Activated CD8-positive, alpha-beta T cell treated with anti-CD3 and anti-CD28 coated beads for 36 hours (primary cell): ENCODE measurements at places on chromosomes 5 and 9. TPM values are rescaled to one million over a fixed set of nuclear protein-coding genes. Genes with fewer than 3 reads are reported as not detected.

GRCh38 chr9:137455359-137455991, 3.7 kb downstream of the NSMF start:
- DNase-seq, result no peak

GRCh38 chr5:80745490-80745889, 90.7 kb upstream of the DHFR start:
- DNase-seq, result no peak

PAPPA gene
- total RNA-seq, result not detected

DNA sequence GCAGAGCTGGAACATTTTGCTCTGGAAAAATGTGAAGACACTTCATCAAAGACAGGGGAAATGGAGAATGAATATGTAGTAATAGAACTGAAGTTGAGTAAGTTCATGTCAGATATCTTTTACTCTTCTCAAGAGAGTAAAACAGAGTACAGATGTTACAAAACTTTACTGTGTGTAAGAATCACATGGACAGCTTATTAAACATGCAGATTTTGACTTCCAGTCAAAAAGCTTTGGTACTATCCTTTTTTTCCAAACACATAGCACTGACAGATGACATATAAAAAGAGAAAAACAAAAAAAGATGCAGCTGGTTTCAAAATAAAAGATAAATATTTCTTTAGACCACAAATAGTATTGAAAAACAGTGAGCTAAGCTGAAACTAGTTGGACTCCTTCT, 115.4 kb downstream of the FBN2 start:
- DNase-seq, result no peak

FOXD4L3 gene
- total RNA-seq, result 0.14 TPM

DNA sequence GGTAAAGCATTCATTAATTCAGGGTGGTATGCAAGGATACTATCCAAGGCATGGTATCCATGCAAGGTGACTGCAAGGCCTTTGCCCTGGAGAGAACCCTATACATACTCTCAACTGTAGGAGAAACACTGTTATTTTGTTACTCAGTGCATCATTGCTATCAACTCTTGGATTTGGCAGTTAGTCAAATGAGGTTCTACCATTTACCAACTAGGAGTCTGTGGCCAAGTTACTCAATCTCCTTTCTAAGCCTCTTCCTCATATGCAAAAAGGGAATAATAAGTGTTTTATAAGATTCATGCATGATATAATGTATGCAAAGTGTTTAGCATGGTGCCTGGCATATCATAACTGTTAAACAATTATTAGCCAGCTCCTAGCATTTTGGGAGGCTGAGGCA, 4.0 kb downstream of the PCDHGC3 start:
- DNase-seq, result no peak

ARAP3 gene
- total RNA-seq, result 7.2 TPM

GRCh38 chr9:111237447-111237846, 92.6 kb downstream of the OR2K2 start:
- DNase-seq, result no peak

GLRA1 gene
- not detected for total RNA-seq

DNA sequence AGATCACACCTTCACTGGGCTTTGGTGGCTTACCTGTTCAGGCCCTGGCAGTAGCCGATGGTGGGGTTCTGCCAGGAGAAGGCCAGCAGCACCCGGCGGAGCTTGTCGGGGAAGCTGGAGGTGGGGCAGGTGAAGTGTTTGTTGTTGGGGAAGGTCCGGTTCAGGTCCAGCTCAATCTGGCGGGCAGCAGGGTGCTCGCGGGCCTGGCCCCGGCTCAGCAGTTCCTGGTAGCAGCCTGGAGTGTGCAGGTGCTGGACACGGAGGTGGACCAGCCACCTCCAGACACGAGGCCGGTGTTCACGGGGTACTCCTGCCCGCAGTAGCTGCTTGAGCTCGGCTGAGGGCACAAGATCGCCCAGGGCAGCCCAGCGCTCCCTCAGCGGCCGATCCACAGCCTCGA, 16.2 kb upstream of the CORO2A start:
- no peak for DNase-seq
